ENCODE measurements at places on chromosomes 2 and 18.

DNA sequence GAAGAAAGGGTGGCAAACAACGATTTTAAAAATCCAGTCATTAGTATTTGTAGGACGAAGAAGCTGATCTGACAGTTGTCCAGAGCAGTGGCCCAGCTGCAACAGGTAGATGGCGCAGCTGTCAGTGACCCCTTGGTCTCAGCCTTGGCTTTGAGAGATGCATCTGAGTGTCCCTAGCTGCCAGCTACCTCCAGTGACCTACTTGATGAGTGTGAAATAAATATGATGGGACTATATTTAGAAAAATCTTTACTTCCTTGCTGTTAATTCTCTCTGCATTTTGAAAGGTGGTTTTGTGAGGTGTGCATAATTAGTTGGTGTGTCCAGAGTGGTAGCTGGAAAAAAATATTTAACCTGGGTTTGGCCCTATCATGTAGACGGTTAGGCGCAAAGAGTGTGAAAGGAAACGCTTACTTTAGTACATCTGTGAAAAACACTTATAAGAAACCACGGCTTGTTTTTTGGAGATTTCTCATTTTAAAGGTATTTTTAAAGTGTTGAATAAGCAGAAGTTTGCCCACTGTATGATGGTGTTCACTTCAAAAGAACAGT lies 963 bp downstream of the INPP1 start:
- DNase-seq: no peak

- no peak for DNase-seq
Observed at GRCh38 chr2:222978850-222979249, 73.1 kb upstream of the KCNE4 start.

DNA sequence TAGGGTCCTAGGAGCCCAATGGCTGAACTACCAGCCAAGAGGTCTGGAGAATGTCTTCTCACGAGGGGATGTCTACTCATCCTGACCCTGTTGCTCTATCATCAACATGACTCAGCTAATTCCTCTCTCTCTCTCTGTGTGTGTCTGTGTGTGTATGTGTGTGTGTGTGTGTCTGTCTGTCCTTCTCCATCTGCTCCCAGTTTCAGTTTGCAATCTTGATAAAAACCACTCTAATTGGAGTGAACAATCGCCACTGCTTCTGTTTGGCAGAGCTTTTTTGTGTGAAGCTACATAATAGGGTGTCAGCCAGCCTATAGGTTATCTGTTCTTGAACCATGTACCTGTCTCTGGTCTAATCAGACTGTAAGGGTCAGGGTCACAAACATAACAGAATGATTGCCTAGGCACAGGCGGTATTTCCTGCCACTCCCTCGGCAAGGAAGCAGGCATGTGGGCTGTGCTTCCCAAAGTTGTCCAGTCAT lies 219.8 kb downstream of the SH3BP4 start:
- DNase-seq: no peak

DNA sequence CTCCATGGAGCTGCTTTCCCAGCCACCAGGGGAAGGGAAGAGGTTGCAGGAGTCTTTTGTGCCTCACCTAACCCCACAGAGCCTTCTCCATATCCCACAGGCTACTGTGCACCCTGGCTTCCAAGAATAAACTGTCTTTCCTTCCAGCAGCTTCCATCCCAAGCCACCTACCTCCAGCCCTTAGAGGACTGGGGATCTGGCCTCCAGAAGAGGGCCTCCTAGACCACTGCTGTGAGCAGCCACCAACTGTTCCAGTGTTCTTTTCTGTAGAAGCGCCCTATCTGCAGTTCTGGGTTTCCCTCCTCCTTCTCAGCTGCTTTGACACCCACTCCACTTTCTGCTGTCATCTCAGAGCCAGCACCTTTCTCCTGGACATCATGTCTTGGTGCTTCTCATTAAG lies 30.7 kb upstream of the REG3G start:
- no peak for DNase-seq

DNA sequence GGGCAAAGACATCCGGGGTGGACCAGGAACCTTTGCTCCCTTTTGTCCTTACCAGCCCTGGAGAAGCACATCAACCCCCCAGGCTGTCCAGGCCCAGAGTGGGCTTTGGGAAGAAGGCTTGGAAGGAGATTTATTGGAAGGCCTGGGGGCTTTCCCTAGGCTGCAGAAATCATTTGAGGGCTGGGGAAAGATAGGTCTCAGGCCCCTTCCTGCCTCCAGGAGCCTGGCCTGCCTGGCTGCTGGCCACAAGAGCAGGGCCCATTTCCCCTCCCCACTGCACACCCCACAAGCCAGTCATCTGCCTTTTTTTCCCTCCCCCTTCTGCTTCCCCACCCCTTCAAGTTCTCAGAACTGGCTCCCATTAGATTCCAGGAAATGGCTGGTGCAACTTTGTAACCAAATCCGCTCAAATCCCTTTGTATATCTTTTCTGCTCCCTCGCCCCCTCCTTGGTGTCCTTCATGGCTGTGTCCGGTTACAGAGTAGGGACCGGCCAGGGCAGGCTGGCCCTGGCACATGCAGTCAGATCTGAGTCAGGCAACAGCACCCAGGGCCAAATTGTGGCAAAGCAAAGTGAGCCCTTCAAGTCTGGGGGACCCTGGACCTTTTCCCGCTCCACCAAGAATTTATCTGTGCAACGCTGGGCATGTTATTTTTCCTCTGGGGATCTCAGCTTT lies 20.8 kb upstream of the TNP1 start:
- DNase-seq: no peak

DNA sequence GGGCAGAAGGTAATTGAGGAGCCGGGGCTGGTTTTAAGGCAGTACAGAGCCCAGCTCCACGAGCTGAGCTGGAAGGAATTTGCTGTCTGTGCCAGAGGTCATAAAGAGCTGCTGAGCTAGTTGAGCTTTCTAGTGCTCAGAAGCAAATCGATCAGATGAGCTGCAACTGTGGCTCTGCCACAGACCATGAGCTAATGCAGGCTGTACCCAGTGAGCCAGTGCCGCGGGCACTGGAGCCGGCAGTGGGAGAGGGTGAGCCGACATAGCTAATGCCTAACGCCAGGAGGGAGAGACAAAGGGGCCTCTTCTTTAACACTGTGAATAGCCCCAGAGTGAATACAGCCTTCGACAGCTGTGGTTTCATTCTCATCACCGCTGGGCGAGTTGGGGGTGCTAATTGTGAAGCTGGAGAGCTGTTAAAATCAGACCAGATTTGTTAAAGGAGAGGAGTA lies 410.1 kb upstream of the TCF4 start:
- DNase-seq: no peak

DNA sequence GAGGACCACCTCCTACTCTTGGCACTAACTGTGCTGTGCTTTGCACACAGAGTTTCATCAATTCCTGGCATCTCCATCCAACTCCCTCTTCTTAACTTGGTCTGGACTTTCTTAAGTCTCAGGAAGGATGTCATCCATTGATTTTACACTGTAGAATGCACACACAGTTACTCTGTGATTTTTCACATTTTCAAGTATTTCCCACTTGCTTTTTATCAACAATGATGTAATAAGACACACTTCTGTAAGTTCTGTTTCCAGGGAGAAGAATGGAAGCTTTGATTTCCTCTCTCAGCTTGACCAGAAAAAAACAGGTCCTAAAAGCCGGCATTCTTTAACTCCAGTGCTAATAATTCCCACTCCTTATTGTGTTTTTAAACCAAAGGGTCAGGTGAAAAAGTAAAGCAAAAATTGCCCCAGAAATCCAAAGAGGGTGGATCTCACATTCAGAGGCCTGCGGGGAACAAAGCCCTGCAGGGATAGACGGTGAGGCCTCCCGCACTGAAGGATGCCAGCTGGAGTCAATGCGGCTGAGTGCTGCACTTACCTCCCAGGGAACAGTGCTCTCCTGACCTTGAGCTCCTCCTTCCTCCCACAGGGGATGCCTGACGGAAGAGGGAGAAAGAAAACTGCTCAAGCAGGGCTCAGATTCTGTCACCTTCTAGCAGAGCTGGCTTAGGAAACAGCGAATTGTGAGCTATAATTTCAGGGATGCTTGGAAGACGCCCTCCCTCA lies 83.1 kb downstream of the PDCL3 start:
- no peak for DNase-seq

DNA sequence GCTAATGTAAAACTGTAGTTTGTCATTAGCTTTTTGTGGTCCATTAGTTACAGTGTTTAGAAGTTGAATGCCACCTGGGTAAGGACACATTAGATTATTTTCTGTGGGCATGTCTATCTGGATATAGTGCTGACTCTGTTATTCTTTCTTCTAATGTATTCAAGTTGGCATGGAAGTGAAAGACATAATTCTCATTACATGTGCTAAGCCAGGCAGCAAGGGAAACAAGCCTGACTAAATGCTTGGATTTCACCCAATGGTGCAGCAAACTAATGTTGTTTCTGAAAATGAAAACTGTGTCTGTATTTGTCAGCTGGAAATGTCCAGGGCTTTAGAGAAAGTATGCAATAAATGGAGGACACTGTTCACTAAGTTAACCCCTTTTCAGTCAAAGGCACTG lies 100.7 kb downstream of the NUP35 start:
- DNase-seq: no peak

DNA sequence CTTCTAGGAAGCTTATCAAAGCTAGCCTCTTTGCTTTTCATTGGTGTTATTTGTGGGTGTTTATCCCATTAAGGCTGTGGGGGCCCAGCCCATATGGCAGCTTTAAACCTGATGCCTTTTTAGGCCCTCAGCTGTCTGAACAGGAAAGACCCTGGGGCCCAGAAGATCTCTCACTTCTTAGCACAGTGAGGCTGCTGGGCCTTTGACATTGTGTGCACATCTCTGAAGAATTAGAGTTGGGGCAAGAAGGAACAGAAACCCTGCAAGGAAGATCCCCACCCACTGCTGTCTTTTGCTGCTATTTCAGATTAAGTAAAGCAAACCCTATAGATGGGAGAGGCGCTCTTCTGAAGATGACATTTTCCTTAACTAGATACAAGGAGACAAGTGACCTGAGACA lies 250.0 kb downstream of the SMAD2 start:
- DNase-seq: no peak

DNA sequence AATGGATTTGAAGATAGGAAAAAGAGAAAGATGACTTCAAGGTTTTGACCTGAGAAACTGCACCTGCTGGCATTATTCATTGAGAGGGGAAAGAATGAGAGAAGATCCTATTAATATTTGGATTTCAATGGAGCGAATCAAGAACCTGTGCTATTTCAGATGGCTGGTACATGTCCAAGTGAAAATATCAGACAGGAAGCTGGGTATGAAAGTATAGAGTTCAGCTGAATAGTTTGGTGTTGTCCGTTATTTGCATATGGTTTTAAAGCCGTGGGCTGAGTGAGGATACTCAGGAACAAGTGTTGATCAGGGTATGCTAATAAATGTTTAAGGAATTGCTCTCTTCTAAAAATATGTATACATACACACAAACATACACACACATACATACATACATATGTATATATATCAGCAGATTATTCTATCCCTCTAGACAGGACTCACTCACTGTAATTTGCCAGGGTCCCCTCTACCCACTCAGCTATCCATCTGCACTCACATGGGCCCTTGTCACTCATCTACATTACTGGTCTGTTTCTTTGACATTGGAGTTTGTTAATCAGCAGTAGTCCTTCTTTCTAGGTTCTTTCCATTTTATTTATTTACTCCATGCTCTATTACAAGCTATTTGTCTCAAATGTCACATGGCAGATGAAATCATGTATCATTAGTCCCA lies 33.9 kb upstream of the IKZF2 start:
- DNase-seq: no peak

DNA sequence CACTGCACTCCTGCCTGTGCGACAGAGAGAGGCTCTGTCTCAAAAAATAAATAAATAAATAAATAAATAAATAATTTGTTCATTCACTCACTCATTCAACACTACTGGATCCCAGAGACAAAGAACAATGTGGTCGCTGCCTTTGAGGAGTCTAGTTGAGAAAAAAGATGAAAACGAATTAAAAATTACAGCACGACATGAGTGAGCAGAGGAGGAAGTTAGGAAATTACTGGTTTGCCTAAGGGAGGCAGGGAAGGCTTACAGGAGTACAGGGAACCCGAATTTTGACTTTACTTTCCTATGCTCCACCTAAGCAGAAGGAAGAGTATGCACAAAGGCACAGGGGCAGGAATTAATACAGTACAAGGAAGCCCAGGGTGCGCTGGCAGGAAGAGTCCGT lies 4.2 kb upstream of the KCMF1 start:
- no peak for DNase-seq

GRCh38 chr2:73079636-73080035 lies 8.1 kb upstream of the SFXN5 start:
- no peak for DNase-seq

DNA sequence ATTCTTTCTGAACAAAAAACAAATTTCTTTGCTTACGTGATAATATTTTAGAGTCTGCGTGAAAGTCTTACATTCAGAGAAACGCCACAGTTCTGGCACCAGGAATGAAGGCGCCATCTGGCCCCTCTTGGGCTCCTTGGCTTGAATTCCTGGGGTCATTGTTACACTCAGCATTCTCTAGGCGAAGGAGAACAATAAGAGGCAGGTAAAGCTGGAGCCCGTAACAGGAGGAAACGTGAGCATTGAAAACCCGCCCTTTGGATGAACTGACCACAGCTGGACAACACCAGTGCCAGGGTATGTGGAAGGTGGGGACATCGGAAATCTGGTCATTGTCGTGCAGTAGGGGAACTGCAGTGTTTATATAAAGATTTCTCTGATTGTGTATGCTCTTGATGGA lies 144.8 kb downstream of the RNF152 start:
- no peak for DNase-seq

DNA sequence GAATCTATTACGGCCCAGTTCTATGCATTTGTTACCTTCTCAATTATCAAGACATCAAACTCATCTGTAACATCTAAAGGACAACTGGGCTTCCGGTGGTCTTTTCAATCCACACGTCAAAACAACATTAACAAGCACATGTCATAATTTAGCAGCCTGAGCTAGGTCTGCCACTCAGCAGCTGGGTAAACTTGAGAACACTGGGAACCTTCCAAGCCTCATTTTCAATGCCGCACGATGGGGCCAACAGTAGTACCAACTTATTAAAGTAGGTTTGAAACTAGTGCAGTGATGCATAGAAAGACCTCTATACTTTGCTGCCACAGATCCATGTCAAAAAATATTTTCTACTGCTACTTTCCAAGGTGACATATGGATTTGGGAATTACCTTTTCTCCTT lies 60.4 kb downstream of the COL4A4 start:
- no peak for DNase-seq

- DNase-seq: no peak
Observed at GRCh38 chr2:7016148-7016547, 98.9 kb downstream of the RNF144A start.

- no peak for DNase-seq
Observed at GRCh38 chr2:206535260-206535986, 92.1 kb downstream of the ADAM23 start.

GRCh38 chr2:23618265-23618664 lies 233.3 kb downstream of the KLHL29 start:
- no peak for DNase-seq

GRCh38 chr2:17765398-17765797 lies 11.5 kb downstream of the GEN1 start:
- no peak for DNase-seq

- DNase-seq: no peak
Observed at GRCh38 chr2:241933179-241933911, 63.8 kb downstream of the RTP5 start.

GRCh38 chr2:20674974-20675679 lies 8.2 kb downstream of the GDF7 start:
- DNase-seq: no peak
